ENCODE measurements at places on chromosomes 4 and X.

DNA sequence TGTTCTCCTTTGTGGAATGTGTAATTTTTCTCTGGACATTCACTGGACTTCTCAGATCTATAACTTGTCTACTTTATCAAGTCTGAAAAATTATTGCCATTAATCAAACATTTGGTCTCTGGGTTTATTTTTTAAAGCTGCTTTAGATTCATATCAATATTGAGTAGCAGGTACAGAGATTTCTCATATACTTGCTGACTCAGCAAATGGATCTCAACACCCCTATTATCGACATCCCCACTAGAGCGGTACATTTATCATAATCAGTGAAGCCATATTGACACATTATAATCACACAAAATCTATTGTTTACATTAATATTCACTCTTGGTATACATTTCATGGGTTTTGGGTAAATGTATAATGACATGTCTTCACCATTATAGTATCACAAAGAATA lies 268.7 kb downstream of the SPOCK3 start:
- no peak for DNase-seq

DNA sequence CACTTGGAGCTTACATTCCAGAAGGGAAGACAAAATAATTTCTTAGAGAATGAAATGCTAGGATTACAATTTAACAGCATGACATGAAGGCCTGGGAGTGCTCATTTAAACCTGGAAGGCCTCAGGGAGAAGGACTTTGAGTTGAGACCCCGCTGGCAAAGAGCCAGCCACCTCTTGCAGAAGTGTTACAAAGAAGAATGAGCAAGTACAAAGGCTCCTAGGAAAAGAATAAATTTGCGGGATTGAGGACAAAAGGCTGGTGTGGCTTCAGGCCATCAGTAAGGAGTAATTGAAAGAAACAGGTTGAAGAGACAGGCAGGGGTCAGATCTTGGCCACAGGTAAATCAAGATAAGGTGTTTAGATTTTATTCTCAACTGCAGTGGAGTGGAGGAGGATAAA lies 3.1 kb upstream of the ELOVL6 start:
- DNase-seq = no peak

DNA sequence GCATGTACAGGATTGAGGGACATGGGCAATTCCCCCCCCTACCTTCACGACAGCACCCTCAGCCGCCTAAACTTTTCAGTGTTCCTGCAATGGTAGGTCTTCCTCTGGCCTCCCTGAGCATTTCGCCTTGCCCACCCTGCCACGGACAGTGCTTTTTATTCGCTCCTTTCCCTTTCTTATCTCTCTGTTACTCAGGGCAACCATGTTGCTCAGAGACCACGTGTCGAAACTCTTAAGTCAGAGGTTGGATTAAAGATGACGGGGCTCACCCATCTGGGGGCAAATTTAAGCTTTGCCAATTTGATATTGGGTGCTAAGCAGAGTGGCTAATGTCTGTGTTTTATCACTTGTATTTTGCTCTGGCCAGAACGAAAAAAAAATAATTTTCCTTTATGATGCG lies 20.4 kb downstream of the TENM3 start:
- no peak for DNase-seq

- DNase-seq = no peak
Observed at GRCh38 chr4:19372390-19372789, 879.3 kb upstream of the SLIT2 start.

GRCh38 chrX:150200820-150201287 lies 162.3 kb upstream of the MAMLD1 start:
- peak; percentile 5 for DNase-seq

DNA sequence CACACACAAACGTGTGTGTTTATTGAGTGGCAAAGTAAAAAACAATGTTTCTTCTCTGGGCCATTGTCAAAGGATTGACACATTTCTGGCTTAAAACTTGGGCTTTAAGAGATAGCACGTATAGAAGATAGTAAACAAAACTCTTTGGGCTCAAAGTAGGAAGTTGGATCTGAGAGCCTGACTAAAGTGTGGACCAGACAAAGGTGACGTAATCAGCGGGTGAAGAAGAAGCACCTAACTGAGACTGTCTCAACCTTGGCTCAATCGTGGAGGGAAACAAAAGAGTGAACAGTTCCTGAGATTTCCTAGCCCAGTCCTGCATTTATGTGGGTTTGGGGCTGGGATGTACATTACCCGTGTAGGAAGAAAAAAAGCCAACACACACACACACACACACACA lies 13.7 kb downstream of the PFKFB1 start:
- no peak for DNase-seq

DNA sequence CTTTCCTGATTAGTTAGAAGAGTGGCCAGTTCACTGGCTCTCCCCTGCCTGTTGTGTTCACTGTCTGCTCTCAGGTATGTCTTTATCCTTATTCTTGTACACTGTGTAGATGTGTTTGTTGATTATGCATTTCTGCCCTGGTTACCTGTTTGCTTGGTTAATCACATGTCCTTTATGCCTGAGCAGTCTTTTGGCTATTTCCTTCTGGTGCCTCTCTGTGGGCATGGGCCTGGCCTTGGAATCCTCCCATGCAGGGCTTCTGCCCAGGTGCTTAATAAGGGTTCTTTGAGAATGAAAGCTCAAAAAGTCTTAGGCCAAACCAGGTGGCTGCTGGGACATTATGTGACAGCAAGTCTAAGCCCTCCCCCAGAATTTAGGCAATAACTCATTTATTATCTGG lies 26.5 kb downstream of the OTUD6A start:
- no peak for DNase-seq

- no peak for DNase-seq
Observed at GRCh38 chr4:124025428-124025827, 628.8 kb downstream of the SPRY1 start.

DNA sequence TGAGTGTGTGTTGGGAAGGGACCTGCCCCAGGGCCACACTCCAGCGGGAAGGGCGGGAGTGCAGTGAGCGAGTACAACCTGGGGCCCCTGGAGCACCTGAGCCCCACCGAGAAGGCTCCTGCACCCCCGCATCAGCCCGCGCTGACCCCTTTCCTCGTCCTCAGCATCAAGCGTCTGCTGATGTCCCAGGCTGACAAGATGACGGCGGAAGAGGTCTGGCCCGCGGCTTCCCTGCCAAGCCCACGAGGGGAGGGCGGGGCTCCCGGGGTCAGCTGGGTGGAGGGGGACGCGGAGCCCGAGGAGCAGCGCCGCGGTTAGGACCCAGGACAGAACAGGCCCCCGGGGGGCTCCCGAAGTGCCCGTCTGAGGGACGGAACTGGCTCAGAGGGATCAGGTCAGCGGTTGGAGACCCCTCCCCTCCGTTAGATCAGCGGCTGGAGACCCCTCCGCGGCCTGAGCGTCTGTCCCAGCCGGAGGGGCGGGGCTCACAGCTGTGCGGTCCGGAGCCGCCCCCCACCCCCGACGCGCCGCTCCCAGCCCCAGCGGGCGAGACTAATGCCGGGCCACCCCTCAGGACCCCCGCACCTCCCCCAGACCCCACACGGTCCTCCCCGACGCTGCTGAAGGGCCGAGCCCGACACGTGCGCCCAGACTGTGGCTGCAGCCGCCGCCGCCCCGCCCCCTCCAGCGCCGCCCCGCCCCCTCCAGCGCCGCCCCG lies 6.7 kb downstream of the MYL5 start:
- DNase-seq = peak; percentile 38

- no peak for DNase-seq
Observed at GRCh38 chrX:39762266-39762841, 335.4 kb downstream of the BCOR start.

All from activated T-helper 1 cell treated with Interleukin-2 at 50 U/mL for 16 hours (primary cell).